Tongue (tissue), 3 donors: ENCODE measurements at places on chromosomes 7 and 10. TPM values are rescaled to one million over a fixed set of nuclear protein-coding genes. Genes with fewer than 3 reads are reported as not detected.

DNA sequence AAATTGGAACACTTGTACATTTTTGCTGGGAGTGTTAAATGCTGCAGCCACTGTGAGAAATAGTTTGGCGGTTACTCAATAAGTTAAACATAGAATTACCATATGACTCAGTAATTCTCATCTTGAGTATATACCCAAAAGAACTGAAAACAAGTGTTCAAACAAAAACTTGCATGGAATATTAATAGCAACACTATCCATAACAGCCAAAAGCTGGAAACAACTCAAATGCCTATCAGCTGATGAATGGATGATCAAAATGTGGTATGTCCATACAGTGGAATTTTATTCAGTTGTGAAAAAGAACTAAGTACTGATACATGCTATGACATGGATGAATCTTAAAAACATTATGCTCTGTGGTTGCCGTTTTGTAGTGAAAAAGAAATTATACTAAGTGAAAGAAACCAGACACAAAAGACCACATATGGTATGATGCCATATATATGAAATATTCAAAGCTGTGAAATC lies 63.0 kb upstream of the SP4 start:
- no peak for DNase-seq

- DNase-seq: no peak
Observed at GRCh38 chr10:33010132-33011037, 52.4 kb upstream of the ITGB1 start.

GRCh38 chr7:55563596-55564325 lies 8.5 kb downstream of the VOPP1 start:
- no peak for DNase-seq

GRCh38 chr10:101710059-101710695 lies 15.2 kb upstream of the FBXW4 start:
- DNase-seq: no peak

GRCh38 chr7:90690159-90690858 lies 94.2 kb downstream of the CDK14 start:
- DNase-seq: no peak

DNA sequence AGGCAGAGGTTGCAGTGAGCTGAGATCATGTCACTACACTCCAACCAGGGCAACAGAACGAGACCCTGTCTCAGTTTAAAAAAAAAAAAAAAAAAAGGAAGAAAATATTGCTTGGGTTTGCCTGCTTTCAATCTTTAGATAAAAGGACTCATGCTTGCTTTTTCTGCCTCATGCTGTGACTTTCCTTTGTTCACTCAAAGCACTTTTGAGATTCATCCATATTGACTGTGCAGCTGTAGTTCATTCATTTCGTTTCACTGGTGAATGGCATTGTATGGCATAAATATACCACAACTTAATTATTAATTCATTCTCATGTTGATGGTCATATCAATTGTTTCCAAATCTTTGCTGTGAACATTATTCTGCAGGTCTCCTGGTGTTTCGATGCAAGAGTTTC lies 97.6 kb upstream of the NFE2L3 start:
- DNase-seq: no peak

Gene FKBP6
- not detected for total RNA-seq

DNA sequence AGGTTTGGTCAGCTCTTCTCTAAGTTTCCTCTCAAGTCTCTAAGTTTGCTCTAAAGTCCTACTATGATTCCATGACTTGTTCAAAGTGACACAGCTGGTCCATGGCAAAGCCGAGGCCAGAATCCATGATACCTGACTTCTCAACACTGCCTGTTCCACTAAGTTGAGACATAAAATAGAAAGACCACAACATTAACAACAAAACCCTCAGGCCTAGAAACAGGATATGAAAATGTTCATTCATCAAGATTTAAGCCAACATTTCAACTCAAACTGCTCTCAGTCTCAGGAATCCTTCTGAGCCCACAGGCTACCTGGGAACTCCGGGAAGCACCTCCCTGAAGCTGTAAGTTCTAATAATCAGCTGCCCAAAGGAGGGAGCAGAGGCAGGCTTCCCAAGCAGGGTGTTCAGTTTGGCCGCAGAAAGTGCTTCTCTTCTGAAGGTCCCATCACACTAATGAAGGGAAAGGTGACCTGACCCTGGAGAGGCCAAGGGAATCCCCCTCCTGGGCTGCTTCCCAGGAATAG lies 62.9 kb downstream of the STK17A start:
- no peak for DNase-seq

- DNase-seq: no peak
Observed at GRCh38 chr10:75929630-75930161, 498.3 kb downstream of the LRMDA start.

Gene SLC16A9
- 9.5 TPM for total RNA-seq

- no peak for DNase-seq
Observed at GRCh38 chr10:76523246-76523645, 1091.8 kb downstream of the LRMDA start.

Gene GPR15LG
- total RNA-seq: not detected

Gene CASP7
- 46.0 TPM for total RNA-seq

Gene PRR15
- 0.31 TPM for total RNA-seq

Gene ACSL5
- 3.7 TPM for total RNA-seq

DNA sequence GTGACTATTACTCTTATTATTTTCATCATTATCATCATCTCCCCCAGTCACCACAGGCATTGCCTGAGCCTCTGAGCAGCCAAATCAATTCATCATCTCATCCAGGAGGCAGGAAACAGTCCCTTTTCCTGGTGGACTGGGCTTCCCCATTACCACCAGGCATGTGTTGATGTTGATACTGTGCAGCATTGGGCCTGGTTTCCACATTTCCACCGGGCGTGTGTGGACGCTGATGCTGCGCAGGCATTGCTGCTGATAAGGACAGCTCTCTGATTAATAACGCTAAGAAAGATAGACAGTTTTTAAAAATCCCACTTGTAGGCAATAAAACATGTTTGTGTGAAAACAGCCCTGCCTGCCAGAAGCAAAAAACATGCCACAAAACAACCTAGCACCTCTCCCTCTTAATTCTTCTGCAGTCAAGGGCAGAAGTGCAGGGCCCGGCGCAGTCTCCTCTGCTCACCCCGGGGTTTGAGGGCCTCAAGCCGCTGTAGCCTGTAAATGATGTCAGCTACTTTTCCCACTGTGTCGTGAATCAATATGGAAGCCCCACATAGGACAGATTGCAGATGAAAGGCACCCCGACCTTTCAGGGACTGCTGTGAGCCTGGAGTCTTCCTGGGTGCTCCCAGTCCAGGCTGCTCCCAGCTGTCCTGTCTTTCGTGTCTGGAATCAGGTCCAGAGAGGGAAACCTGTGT lies 216.0 kb downstream of the WDR37 start:
- no peak for DNase-seq

GRCh38 chr7:28136420-28136819 lies 44.2 kb downstream of the JAZF1 start:
- no peak for DNase-seq

DNA sequence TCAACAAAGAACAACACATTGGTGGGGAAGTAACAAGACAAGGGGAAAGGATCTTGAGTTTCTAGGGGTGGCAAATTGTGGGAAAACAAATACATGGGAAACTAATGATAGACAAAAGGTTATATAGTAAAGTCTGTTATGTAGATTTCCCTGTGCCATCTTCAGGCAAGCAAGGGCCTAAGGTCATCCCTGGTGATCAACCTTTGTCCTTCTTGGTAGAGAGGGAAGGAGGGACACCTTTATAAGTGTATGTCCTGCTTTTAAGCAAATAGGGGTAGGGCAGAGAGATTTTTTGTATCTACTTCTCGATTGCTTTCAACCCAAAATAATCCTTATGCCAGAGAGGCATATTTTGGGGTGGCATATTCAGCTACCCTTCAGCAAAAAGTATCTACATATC lies 11.8 kb upstream of the ACTA2 start:
- no peak for DNase-seq

GRCh38 chr10:108771106-108771505 lies 1152.2 kb downstream of the XPNPEP1 start:
- no peak for DNase-seq

Gene SFRP4
- total RNA-seq: 49.5 TPM

- DNase-seq: no peak
Observed at GRCh38 chr7:6389728-6390127, 58.0 kb downstream of the DAGLB start.

Gene FAM200A
- total RNA-seq: 7.3 TPM

DNA sequence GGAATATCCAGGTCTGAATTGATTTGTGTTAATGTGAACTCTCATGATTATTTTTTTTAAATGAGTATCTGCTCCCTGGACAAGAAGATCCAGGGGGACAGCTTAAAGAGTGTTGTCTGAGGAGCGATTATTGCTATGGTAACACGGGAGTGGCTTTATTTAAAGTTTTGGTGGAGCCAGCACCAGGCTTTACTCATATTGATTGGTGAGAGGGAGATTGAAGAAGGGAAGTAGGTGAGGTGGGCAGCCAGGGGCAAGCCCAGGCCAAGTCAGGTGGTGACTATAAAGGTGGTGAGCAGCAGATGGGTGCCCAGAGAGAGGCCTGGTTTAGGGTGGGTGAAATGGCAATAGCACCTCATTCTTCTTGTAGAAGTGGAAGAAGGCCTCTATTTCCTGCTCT lies 10.2 kb upstream of the AGR2 start:
- DNase-seq: no peak

GRCh38 chr10:26214004-26214403 lies 2.6 kb upstream of the GAD2 start:
- DNase-seq: no peak
